ENCODE measurements at places on chromosomes 13 and 19.

DNA sequence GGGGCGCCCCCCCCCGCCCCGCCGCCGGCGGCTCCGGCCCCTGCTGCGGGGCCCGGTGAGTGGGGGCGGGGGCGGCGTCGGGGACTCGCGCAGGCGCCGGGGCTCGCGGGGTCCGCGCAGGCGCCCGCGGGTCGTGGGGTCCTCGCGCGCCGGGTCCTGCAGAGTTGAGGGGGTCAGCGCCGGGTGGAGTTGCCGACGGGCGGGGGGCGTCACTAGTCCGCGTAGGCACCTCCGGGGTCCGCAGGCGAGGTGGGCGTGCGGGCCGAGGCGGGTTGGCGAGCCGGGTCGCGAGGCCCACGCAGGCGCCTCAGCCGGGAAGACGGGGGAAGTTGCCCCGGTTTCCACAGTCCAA is 365 bp downstream of the PPP6R1 start:
- peak; percentile 42 for DNase-seq

DNA sequence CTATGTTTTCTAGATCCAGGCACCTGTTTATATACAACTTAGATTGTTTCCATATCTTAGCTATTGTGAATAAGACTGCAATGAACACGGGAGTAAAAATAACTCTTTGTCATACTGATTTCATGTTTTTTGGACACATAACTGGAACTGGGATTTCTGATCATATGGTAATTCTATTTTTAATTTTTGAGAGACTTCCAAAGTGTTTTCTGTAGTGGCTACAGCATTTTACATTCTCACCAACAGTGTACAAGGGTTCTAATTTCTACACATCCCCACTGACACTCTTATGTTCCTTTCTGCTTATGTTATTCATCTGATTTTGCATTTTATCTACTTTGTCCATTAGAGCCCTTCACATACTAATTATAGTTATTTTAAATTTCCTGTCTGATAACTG is 1152.9 kb downstream of the SLITRK1 start:
- no peak for DNase-seq

DNA sequence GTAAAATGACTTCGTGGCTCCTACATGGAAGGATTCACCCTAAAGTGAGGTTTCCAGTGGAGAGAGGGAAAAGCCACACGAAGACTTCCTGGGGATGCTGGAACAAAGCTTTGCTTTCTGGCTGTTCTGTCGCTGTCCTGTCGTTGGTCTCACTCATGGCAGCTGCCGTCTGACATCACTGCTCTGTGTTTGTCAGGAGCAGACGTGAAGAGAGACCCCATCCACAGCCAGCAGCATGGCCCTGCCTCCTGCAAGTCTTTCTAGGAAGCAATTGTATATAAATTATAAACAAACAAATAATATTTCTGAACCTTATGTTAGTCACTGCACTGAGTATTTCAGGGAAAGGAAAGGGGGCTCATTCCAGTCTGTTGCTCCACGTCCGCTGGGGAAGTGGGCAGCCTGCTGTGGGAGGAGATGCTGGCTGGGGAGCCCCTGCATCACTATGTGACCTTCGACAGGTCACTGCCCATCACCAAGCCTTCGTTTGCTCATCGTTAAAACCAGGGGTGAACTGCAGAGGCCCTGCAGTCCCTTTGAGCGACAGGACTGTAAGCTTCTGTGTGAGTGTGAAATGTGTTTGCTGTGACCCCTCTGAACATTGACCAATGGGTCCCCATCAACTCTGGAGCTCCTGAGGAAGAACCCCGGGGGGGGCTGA is 151.0 kb downstream of the DCT start:
- DNase-seq = no peak

- no peak for DNase-seq
These were observed 46.4 kb downstream of the COL4A2 start for GRCh38 chr13:110353339-110353977.

DNA sequence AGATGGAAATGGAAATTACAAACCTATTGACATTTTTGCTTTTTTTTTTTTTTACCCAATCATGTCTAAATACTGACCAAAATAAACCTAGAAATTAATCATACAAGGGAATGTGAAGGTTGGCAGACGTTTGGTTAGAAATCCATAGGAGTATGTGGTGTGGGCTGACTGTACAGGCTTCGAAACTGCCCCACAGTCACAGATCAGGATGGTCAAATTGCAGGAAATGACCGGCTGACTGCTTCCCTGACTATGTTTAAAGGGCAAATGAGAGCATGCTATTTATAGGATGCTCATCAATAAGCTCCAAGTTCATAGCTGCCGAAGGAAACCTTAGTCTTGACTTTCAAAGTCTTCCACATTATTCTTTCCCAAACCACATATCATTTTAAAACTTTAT is 118.4 kb downstream of the COG6 start:
- DNase-seq = no peak

All from neural progenitor cell (in vitro differentiated cells).